GM12878 (cell line): ENCODE measurements at places on chromosomes 5 and 9. TPM values are rescaled to one million over a fixed set of nuclear protein-coding genes. Genes with fewer than 3 reads are reported as not detected.

DNA sequence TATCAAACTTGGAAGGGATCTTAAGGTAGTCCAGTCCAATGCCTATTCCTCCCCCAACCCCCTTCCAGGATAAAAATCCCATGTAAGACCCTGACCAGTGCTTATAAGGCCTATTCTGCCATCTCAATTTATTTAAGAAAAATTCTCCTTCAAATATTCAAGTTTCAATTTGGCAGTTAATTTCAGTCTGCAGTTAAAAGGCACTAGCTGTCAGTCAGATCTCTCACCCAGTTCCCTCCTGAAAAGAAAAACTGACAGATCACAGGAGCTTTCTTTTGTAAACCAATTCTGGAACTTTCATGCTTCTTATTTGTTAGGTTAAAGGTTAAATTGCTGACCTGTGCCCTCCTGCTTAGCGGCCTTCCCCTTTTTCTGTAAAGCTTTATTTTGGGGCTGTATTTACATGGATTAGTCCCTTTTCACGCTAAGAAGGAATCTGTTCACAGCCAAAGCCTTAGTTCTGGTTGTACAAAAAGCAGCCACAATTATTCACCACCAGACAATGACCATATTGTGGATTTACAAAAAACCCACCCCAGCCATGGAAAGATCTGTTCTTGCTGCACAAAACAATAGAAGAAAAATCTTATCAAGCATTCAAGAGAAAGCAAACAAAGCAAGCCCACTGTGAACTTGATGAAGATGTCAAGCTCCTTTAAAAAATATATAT is 68.7 kb downstream of the DENND1A start:
- no peak for DNase-seq

DNA sequence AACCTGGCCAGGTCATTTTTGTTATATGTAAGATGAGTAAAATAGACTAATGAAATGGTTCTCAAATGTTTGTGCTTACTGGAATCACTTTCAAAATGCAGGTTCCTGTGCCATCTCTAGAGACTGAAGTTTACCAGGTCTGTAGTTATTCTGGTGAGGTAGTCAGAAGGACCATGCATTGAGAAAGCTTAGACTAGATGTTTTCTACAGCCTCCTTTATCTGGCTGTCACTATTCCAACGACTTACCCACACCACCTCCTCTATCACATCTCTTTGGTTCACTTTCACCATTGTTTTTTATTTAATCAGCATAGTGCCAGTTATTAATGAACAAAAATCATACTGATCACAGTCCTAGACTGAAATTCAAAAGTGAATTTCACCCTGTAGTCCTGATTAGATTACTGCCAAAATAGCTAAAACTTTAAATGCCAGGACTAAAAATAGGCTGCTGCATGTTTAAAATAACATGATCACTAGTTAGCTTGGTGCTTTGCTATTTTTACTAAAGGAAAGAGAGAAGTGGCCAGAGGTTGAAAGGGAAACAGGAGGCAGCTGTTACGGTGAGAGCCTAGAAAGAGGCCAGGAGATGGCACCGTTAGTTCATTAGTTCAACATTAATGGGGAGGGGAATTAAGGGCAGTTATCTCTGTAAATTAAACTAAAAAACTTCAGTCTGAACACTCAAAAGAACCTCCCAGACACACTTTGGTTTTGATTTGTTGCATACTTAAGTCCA is 13.9 kb upstream of the FNIP1 start:
- no peak for DNase-seq

DNA sequence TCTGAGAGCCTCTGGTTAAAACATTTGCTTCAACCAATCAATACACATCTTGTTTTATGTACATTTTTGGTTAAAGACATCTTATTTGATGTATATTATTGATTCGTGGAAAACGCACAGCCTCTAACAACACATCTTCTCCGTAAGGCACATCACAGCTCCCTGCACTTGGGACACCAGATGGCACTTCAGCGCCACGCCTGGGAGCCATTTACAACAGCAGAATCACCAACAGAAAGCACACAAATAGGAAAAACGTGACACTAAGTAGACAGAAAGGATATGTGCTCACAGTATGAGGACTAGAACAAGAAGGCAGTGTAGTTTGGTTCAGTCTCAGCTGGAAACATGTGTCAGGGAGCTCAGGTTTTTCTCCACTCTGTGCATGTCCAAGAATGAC is 199.7 kb downstream of the ROR2 start:
- DNase-seq = no peak

- no peak for DNase-seq
Observed at GRCh38 chr9:68762570-68762969, 57.5 kb downstream of the PIP5K1B start.

RNF44 gene
- 46.5 and 51.9 TPM in 2 replicates for total RNA-seq
